ENCODE measurements at places on chromosomes 1 and 21. TPM values are rescaled to one million over a fixed set of nuclear protein-coding genes. Genes with fewer than 3 reads are reported as not detected.

MSH4 gene
- 0.39 TPM for total RNA-seq

B4GALT2 gene
- 35.3 TPM for total RNA-seq

PGLYRP3 gene
- not detected for total RNA-seq

NRAS gene
- 53.0 TPM for total RNA-seq

NENF gene
- total RNA-seq: 30.8 TPM

PKLR gene
- total RNA-seq: not detected

CTNNBIP1 gene
- 11.0 TPM for total RNA-seq

RAB42 gene
- not detected for total RNA-seq

CDK18 gene
- total RNA-seq: 5.9 TPM

LAPTM5 gene
- 214 TPM for total RNA-seq

LCE2A gene
- not detected for total RNA-seq

HSPG2 gene
- total RNA-seq: 20.6 TPM

C1orf141 gene
- total RNA-seq: not detected

NID1 gene
- 0.14 TPM for total RNA-seq

LAX1 gene
- total RNA-seq: 20.6 TPM

FAM151A gene
- not detected for total RNA-seq

LYPD8 gene
- not detected for total RNA-seq

RNPEP gene
- total RNA-seq: 44.9 TPM

C1orf21 gene
- 6.1 TPM for total RNA-seq

OR2M2 gene
- total RNA-seq: not detected

AIRE gene
- total RNA-seq: not detected

OR2W3 gene
- not detected for total RNA-seq

TIAM1 gene
- 72.6 TPM for total RNA-seq

CD84 gene
- 17.8 TPM for total RNA-seq

EPHB2 gene
- not detected for total RNA-seq

HAO2 gene
- not detected for total RNA-seq

UHMK1 gene
- total RNA-seq: 35.1 TPM

LRRC53 gene
- not detected for total RNA-seq

S100A12 gene
- not detected for total RNA-seq

PTPN22 gene
- 52.6 TPM for total RNA-seq

KIF26B gene
- total RNA-seq: 0.23 TPM

CD34 gene
- total RNA-seq: 0.02 TPM

VCAM1 gene
- total RNA-seq: not detected

IL20 gene
- total RNA-seq: not detected

PDZK1IP1 gene
- total RNA-seq: not detected

MROH9 gene
- total RNA-seq: not detected

MANEAL gene
- 1.0 TPM for total RNA-seq

C8A gene
- total RNA-seq: not detected

CR2 gene
- total RNA-seq: 0.39 TPM

TMEM52 gene
- 0.88 TPM for total RNA-seq

OR2AK2 gene
- not detected for total RNA-seq

SYNC gene
- not detected for total RNA-seq

ELK4 gene
- total RNA-seq: 54.0 TPM

GPR37L1 gene
- not detected for total RNA-seq

TRIM17 gene
- 1.2 TPM for total RNA-seq

SPRR2B gene
- not detected for total RNA-seq

CRABP2 gene
- total RNA-seq: 0.98 TPM

HTR1D gene
- not detected for total RNA-seq

ZFP69 gene
- 4.6 TPM for total RNA-seq

NHLH1 gene
- total RNA-seq: 0.32 TPM

OR10X1 gene
- total RNA-seq: not detected

INSRR gene
- 0.14 TPM for total RNA-seq

NECTIN4 gene
- total RNA-seq: not detected

OR2T33 gene
- total RNA-seq: not detected

KIAA0040 gene
- 26.1 TPM for total RNA-seq

ANKRD34A gene
- 6.1 TPM for total RNA-seq

EPHA10 gene
- total RNA-seq: 0.43 TPM
